ENCODE measurements at places on chromosomes 3 and 15.

GRCh38 chr15:57305009-57305408, 71.3 kb upstream of the CGNL1 start:
- DNase-seq = no peak

GRCh38 chr15:58510715-58511598, 79.2 kb downstream of the LIPC start:
- DNase-seq = no peak

DNA sequence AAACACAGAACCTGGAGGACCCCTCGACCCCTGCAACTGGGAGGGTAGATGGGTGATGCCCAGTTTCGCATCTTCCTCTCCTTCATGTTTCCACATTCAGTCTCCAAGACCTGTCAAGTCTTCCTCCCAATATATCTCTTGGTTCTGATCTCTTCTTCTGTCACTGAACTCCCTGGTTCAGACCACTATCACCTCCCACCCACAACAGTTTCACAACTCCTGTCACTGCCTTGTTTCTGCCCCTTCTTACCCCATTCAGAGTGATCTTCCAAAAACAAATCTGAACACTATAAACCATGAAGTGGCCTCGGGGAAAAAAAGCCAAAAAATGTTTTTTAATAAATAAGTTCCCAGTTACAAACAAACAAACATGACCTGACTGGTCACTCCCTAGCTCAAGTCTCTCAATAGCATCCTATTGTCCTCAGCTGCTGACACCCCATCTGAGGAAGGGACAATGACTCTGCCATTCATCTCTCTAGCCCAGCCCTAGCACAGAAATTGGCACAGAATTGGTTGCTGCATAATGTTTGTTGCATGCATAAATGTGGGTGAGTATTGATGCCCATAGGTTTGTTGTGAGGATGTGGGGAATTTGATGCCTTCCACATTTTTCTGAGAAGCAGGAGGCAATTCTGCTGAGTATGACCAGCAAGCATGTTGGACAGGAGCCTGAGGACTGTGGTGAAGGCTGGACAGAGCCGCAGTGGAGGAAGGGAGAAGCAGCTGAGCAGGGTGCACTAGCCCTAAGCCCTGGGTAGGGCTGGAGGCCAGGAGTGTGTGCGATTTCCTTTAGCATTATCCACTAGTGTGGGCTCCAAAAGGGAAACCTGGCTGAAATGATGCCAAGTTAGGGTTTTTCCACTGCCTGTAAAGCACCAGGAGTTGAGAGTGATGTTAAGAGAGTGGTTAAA, 12.2 kb upstream of the XYLB start:
- DNase-seq = no peak

- no peak for DNase-seq
Measured at GRCh38 chr3:123883701-123884202, 380 bp downstream of the MYLK start.

DNA sequence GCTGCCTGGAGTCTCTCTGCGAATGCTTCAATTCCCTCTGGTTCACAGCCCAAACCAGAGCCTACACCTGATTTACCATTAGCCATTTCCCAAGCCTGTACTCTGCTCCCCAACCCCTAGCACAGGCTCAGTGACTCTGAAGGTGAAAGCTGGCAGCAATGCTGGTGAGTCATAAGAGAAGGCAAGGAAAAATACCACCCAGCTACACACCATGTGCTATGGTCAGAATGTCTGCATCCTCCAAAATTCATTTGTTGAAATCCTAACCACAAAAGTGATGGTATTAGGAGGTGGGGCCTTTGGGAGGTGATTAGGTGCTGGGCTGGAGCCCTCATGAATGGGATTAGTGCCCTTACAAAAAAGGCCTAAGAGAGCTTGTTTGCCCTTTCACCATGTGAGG, 117.1 kb upstream of the TJP1 start:
- no peak for DNase-seq

GRCh38 chr3:164144824-164145223, 933.5 kb downstream of the SI start:
- no peak for DNase-seq

DNA sequence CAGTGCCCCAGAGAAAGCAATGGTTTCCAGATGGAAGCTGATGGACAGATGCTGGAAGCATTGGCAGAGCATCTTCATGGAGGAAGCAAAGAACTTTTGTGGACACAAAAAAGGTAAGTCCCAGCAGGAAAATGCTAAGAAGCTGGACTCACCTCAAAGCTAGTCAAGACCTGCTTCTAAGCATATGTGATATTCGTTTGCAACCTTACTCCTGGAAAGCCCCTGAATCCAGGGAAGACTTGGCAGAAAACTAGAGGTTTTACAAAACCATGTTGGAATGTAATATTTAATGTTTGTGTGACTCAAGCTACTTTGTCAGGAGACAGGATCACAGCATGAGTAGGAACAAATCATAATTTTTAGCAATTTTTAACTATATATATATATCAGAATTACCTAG, 288.2 kb downstream of the BCHE start:
- DNase-seq = no peak

GRCh38 chr15:83714939-83715628, 61.2 kb downstream of the ADAMTSL3 start:
- no peak for DNase-seq

GRCh38 chr3:45547764-45548680, 46.5 kb upstream of the LIMD1 start:
- no peak for DNase-seq

DNA sequence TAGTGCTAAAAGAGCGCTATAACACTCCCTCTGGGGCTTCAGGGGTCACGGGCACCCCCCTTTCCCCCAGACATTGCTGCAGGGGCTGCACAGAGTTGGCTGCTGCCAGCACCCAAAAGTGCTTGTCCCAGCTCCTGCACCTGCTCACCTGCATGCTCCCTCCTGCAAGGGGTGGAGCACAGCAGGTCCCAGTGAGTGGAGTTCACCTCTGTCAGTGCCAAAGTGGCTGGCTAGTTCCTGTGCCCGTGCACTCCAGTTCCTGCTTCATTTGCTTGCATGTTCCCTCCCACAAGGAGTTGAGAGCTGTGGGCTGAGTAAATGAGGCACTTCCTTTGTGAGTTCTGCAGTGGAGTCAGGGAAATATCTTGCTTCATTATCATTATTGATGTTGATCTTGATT, 476.9 kb downstream of the SQOR start:
- DNase-seq = no peak

GRCh38 chr3:128066114-128066513, 13.9 kb downstream of the SEC61A1 start:
- no peak for DNase-seq

DNA sequence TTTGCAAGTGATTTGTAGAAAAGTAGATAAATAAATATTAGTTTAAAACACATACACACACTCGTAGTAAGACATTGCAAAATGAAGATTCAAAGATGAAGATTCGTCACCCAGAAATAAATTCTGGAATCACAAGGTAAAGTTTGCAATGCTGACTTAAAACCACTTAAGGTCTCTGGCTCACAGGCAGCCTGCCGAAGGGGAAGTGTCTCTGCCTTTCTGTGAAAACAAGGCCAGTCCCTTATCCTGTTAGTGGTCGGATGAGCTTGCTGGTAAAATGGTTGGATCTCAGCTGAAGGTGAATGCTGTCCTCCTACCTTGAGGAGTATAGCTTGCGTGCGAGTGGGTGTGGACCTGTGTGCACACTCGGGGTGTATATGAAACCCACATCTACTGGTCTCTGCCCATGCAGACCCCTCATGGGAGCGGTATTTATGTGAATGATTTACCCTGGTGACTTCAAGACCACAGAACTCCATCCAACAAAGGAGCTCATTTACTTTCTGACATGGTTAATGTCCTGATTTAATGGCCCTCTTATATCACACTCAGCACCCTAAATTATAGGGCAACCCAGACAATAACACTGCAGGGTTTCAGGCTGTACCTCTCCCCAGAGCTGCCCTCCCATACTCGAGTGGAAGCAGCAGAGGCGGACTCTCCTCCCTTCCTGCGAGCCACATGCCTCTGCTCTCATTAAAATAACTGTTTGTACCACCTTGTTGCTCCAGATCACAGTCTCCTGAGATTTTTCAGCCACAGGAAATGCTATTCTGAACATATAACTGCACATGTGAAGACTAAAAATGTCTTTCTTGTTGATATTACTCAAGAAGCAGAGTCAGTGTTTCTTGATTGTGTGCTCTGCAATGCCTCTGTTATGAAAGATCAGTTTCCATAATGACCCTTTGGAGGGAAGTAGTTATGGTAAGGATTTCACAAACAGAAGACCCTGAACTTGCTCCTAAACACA, 45.9 kb upstream of the ALDH1A3 start:
- DNase-seq = no peak

GRCh38 chr3:48190911-48191310, 2.7 kb upstream of the CDC25A start:
- no peak for DNase-seq

GRCh38 chr3:94875149-94875548, 812.3 kb downstream of the NSUN3 start:
- DNase-seq = no peak

DNA sequence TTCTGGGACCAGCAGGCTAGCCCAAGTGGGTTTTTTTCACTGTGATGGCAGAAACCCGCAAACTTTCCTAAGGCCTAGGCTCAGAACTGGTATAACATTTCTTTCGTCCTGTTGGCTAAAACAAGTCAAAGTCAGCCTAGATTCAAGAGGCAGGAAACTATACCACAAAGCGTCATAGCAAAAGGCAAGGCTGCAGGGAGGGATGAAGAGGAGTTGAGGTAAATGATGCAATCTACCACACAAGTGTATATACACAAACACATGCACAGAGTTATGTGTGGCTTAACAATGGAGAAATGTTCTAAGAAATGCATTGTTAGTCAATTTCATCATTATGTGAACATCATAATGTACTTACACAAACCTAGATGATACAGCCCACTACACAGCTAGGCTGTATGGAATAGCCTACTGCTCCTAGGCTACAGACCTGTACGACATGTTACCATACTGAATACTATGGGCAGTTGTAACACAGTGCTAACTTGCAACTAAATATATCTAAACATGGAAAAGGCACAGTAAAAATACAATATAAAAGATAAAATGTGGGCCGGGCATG, 225.6 kb downstream of the TBL1XR1 start:
- DNase-seq = no peak

DNA sequence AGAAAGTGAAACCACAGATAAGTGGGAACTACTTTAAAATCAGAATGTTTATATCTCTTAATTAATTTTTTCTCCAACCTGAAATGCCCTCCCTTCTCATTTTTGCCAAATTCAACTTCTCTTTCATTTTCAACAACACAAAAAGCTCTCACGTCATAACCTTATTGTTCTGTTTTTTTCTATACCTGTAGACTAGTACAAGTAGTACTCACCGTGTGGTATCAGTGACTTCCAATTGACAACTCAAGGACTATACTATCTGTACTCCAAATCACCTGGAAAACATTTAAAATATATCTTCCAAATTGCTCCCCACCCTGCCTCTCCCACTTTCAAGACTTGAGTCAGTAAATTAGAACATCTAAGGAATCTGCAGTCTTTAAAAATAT, 72.8 kb upstream of the ZNF280D start:
- DNase-seq = no peak

GRCh38 chr3:174715386-174715785, 143.7 kb upstream of the NAALADL2 start:
- no peak for DNase-seq

DNA sequence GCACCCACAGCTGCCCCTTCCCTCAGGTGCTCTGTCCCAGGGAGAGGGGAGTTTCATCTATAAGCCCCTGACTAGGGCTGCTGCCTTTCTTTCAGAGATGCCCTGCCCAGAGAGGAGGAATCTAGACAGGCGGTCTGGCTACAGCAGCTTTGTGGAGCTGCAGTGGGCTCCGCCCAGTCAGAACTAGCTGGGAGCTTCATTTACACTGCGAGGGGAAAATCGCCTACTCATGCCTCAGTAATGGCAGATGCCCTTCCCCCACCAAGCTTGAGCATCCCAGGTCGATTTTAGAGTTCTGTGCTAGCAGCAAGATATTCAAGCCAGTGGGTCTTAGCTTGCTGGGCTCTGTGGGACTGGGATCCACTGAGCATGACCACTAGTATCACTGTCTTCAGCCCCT, 181.2 kb upstream of the RARB start:
- no peak for DNase-seq

GRCh38 chr15:51314391-51315337, 23.7 kb downstream of the CYP19A1 start:
- DNase-seq = no peak

DNA sequence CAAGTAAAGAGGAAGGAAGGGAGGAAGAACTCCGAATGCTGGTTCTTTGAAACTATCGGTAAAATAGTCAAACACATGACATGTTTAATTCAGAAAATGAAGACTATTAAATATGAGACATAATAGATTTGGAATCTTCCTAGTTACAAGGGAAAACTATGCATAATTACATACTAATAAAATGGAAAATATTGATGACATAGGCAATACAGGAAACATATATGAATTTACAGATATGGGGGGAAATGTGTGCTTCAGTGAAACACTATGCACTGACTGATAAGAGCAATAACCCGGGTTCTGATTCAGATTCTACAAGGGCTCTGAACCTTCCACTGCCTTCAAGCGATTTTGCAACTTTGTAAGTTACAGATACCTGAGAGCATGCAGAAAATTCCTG, 185.9 kb downstream of the PDE8A start:
- DNase-seq = no peak

DNA sequence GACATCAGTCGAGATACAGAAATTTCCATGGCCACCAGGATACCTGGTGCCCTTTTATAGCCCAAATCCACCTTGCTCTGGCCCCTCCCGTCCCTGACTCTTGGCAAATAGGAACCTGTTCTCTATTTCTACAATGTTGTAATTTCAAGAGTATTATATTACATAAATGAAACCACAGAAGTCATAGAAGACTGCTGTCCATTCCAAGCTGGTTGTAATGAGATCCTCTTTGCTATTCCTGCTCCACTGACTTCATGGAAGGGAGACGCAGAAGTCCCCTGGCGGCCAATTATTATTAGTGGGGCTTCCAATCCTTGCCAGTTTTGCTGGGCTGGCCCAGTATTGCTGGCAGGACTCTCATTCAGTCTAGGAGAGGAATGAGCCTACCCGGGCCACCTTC, 26.6 kb downstream of the DCP1A start:
- no peak for DNase-seq

GRCh38 chr3:96756516-96756915, 57.9 kb upstream of the EPHA6 start:
- DNase-seq = no peak

- DNase-seq = no peak
Measured at GRCh38 chr3:78977073-78977472, 790.7 kb downstream of the ROBO1 start.

DNA sequence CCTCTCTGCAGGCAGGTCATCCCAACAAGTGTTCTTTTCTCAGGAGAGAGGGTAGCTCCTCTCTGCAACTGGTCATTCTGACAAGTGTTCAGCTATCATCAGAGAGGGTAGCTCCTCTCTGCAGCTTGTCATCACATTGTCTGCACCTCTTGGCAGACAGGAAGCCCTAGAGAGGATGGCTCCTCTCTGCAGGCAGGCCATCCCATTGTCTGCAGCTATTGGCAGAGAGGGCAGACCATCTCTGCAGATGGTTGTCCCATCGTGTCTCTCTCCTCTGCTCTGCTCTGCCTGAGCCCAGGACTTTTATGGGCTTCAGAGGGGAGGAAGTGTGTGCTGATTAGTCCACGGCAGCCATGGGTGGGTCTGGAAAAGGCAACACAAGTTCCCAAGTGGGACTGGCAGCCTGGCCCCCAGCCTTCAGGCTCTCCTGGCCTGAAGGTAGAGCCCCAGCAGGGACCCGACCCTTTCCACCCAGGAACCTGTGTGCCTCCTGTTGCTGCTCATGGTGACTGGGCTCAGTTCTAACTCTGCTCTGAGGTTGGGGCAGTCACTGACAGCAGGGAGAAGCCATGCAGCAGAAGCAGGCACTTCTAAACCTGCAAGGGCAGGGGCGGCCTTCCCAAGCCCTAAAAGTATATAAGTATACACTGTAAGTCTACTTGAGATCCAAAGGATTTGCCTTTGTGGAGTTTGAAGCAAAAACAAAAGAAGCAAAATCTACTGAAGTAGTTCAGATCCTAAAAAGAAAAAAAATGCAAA, 637.9 kb downstream of the PLOD2 start:
- no peak for DNase-seq

All from stimulated activated CD4-positive, alpha-beta T cell treated with anti-CD3 and anti-CD28 coated beads, Interleukin-1b, Interleukin-23, amount 100 ng/mL, for 48 hours (primary cell).